SK-N-SH (cell line): ENCODE measurements at places on chromosomes 6 and 20.
A peak's percentile ranks its signal among the peaks of the same experiment; 100 is the strongest.

- H3K4me3 ChIP-seq = no peak overlapping the region
- no peaks in the 10 kb centered on the region for H3K27me3 ChIP-seq
- H3K36me3 ChIP-seq = no peaks in the 10 kb centered on the region
These were observed 3.6 kb upstream of the PHIP start for GRCh38 chr6:79081663-79082062.

- no peak overlapping the region for H3K27ac ChIP-seq
- peak; percentile 80 for DNase-seq
- no peaks in the 10 kb centered on the region for H3K27me3 ChIP-seq
- no peaks in the 10 kb centered on the region for H3K4me1 ChIP-seq
- no peaks in the 10 kb centered on the region for H3K36me3 ChIP-seq
These were observed 542.3 kb downstream of the QKI start for GRCh38 chr6:163956571-163957407.

DNA sequence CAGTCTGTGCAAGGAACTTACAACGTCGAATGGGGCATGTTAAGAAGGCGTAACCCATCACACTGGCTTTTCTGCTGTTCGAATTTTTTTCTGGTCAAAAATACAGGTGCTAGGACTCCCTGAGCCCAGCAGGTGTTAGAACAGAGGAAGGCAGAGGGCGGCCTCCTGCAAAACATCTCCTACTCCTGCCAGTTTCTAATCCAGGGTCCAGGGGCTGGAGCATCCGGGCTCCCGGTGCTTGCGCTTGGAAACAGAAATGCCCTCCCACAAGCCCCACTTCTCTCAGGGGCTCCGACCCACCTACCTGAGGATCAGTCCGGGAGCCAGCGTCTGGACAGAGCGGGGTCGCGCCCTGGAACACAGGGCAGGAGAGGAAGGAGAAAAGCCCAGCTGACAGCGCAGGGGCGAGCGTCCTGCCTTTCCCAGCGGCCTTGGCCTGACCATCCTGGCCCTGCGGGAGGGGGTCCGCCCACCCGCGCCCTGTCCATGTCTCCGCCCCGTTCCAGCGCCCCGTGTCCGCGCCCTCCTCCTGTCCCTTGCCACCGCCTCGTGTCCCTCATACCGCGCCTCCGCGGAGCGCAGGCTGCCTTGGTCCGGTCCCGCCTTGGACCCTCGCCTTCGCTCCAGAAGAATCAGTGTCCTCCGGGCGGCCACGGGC, 14.8 kb upstream of the LPA start:
- no peaks in the 10 kb centered on the region for H3K4me1 ChIP-seq
- no peaks in the 10 kb centered on the region for H3K27me3 ChIP-seq
- H3K4me3 ChIP-seq = no peak overlapping the region
- peak; percentile 13 for DNase-seq
- H3K27ac ChIP-seq = no peak overlapping the region

GRCh38 chr6:34580707-34581560, 24.8 kb upstream of the SPDEF start:
- H3K4me1 ChIP-seq = no peaks in the 10 kb centered on the region
- no peaks in the 10 kb centered on the region for H3K36me3 ChIP-seq
- H3K27me3 ChIP-seq = no peaks in the 10 kb centered on the region
- peak; percentile 64 for DNase-seq
- H3K27ac ChIP-seq = peak overlapping the region; percentile 58

DNA sequence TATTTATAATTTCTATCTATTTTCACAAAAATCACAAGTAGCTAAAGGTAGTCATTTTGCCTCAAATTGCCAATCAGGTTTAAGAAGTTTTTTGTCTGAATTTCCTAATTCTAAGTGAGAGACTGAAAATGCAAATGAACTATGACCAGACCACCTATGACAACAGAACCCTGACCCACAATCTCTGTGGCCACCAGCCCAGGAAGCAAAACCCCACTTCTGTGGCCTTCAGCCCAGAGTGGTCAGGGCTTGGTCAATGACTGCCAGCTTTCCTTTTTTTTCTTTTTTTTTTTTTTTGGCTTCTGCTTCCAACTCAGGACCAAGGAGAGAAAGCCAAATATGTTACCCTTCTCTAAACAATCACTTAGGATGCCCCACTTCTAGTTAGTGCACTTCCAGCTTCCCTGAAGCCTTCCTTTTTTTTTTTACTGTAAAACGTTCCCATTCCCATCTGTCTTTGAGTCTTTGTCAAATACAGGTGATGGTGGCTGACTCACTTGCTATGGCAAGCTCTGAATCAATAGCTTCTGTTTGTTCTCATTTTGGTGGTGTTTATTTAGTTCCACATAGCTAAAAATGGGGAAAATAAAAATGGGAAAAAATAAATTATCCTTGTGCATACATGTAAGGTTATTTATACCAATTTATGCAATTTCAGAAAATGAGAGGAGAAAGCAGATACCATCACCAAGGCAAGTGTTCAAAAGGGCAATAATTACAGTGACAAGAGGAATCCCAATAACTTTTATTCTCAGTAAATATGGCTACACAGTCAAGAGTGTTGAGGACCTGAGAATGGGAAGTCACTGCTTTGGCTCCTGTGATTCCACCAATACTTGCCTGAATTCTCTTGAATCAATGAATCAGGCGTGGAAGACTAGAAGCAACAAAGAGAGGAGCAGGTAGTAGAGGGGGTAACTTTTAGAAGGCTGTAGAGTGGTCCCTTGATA, 170.3 kb upstream of the PDE7B start:
- peaks cover 3% of the 10 kb centered on the region; the same call in 1 of the 2 replicates for H3K4me1 ChIP-seq
- H3K27ac ChIP-seq = no peak overlapping the region
- H3K4me3 ChIP-seq = no peak overlapping the region
- no peak for DNase-seq
